ENCODE measurements at places on chromosomes 11 and 22. TPM values are rescaled to one million over a fixed set of nuclear protein-coding genes. Genes with fewer than 3 reads are reported as not detected.

Gene HOATZ
- total RNA-seq, result not detected

Gene ART1
- total RNA-seq, result not detected

Gene EFCAB6
- total RNA-seq, result 0.88 TPM

Gene PATE2
- total RNA-seq, result not detected

Gene GAL
- not detected for total RNA-seq

Gene CTSF
- total RNA-seq, result 1.6 TPM

Gene SLC17A6
- not detected for total RNA-seq

Gene SPON1
- 0.29 TPM for total RNA-seq

Gene CD3E
- total RNA-seq, result not detected

Gene ADM
- 40.3 TPM for total RNA-seq

Gene MYO7A
- total RNA-seq, result 0.05 TPM

Gene CCDC188
- total RNA-seq, result not detected

Gene LAYN
- 160 TPM for total RNA-seq

Gene GNG3
- not detected for total RNA-seq

Gene SCN3B
- 0.05 TPM for total RNA-seq

Gene CHKB
- 30.7 TPM for total RNA-seq

Gene ANO5
- 0.02 TPM for total RNA-seq

Gene SYT9
- total RNA-seq, result not detected

Gene DEUP1
- not detected for total RNA-seq

Gene OR52I1
- not detected for total RNA-seq

Gene PRR5L
- total RNA-seq, result 5.3 TPM

Gene IL18
- total RNA-seq, result 68.3 TPM

All from A172 (cell line).